ENCODE measurements at places on chromosomes 5 and 9.

DNA sequence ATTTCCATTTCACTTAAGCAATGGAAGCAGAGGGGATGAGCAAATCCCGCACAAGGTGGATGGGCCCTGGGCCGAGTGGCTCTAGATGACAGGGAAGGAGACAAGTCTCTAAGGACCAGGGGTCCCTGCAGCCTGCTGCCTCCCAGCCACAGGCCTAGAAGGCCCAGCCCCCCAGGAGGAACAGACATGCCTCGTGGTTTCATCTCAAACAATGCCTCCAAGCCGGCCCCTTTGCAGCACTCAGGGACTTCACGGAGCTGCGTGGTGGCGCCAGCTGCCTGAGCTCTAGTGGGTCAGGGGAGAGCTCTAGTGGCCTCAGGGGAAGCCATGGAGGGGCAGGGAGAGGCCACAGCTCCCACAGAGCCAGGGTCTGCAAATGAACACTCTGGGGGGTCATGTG is 48.8 kb downstream of the HABP4 start:
- no peak for DNase-seq

- peak; percentile 67 for DNase-seq
Observed at GRCh38 chr5:40172721-40173120, 507.0 kb upstream of the PTGER4 start.

DNA sequence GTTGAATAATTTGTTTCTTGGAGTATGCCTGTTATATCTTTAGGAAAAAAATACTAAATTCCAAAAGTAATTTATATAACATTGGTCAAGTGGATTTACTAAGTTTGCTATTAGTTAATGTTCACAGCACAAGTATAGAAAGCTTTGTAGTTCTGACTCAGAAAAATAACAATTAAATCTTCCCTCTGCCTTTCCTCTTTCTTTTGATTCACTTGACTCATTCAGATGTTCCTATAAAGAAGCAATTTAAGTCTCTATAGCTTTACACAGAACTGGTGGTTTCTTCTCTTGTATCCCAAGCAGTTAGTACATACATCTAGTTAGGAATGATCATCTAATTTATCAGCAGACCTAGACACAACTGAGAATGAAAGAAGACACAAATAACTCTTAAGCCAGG is 4.5 kb upstream of the CDC42SE2 start:
- no peak for DNase-seq

DNA sequence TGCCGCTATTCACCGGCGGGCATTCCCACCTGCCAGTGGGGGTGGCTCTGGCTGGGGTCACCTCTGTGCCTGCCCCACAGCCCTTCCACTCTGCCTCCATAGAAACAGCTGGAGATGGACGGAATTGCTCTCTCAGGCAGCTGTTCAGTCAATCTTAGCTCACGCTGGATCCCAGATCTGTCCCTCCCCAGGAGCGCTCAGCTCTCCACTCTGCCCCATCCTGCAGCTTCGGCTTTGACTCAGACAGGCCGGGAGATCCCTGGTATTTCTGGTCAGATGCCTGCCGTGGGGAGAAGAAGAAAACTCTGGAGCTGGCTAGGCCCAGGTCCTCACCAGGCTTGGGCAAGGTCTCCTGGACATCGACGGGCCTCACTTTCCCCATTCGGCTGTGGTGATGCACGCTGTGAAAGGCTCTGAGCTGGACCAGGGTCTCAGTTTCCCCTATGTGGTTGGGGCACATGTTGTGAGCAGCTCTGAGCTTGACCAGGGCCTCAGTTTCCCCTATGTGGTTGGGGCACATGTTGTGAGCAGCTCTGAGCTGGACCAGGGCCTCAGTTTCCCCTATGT is 7.6 kb upstream of the SLC9A3 start:
- no peak for DNase-seq

DNA sequence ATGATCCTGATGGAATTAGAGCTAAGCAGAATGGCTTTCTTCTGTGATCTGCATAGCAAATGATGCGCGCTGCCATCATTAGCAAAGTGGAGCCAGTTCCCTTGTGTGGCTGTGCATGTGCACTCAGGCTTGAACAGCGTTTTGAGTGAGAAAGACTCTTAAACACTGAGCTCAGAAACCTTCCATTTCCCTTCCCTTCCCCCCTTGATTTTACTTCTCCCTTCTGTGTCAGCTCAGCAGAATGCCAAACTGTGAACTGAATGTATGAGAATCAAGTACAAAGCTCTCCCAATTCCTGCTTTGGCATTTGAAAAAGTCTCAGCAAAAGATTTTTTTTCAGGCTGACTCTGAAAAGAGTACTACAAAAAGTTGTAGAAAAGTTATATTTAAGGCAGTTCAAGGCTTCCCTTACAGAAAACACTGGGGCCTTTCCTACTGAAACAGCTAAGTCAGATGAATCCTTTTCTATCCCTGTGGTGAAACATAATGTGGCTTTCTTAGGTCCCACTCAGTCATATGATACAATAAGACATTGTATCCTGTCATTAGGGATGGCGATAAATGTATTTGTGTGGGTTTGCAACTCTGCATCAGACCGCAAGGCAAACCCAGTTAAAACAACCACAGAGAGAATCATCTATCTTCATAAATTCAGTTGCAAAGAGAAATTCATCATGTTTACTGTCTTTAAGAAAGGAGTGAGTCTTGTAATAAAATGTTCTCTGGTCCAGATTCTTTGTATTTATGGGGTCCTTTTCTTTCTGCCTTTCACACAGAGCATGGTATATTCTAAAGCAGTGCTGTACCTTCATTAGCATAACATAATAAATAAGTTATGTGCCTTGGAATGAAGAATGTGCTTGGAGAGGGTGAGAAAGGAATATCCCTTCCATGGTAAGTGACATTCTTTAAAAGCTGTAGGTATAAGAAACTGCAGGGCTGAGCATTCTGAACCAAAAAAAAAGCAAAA is 222.6 kb downstream of the CAAP1 start:
- no peak for DNase-seq

DNA sequence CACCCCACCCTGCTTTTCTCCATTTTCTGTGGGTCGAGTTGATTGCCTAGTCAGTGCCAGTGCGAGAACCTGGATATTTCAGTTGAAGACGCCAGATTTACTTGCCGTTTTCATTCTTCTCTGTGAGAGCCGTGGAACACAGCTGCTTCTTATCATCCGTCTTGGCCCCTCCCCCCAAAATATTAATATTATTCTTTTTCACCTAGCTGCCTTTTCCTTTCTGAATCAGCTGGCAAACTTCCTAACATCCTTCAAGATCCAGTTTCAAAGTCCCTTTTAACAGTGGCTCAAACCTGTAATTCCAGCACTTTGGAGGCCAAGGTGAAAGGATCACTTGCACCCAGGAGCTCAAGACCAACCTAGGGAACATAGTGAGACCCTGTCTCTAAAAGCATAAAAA is 117.1 kb upstream of the RASA1 start:
- DNase-seq, result no peak
